Activated CD4-positive, alpha-beta T cell treated with anti-CD3 and anti-CD28 coated beads, Interleukin-2, amount 50 U/mL, for 24 hours (primary cell): ENCODE measurements at places on chromosomes 6 and 20.

- DNase-seq, result no peak
Observed at GRCh38 chr6:15430186-15430585, 184.3 kb downstream of the JARID2 start.

- no peak for DNase-seq
Observed at GRCh38 chr6:101676187-101676586, 282.7 kb downstream of the GRIK2 start.

GRCh38 chr20:12086359-12086758 lies 168.7 kb downstream of the BTBD3 start:
- no peak for DNase-seq

DNA sequence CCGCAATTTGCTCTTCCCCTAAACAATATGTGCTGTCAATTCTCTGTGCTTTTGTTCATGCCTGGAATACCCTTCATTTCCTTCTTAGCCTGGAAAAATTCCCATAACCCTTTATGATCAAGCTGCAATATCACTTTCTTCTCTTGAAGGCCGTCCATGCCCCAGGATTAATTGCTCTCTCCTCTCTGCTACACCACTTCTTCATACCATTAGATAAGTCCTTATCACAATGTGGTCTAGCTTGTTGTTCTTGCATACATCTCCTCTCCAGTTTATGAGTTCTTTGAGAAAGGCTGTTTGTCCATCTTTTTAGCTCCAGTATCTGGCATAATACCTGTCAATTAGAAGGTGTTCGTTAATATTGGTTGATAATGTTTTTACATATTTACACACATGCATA lies 111.2 kb upstream of the SAMD5 start:
- no peak for DNase-seq

GRCh38 chr6:107539409-107539808 lies 49.5 kb downstream of the SOBP start:
- DNase-seq, result no peak

GRCh38 chr6:131597446-131597845 lies 24.4 kb downstream of the ARG1 start:
- no peak for DNase-seq

DNA sequence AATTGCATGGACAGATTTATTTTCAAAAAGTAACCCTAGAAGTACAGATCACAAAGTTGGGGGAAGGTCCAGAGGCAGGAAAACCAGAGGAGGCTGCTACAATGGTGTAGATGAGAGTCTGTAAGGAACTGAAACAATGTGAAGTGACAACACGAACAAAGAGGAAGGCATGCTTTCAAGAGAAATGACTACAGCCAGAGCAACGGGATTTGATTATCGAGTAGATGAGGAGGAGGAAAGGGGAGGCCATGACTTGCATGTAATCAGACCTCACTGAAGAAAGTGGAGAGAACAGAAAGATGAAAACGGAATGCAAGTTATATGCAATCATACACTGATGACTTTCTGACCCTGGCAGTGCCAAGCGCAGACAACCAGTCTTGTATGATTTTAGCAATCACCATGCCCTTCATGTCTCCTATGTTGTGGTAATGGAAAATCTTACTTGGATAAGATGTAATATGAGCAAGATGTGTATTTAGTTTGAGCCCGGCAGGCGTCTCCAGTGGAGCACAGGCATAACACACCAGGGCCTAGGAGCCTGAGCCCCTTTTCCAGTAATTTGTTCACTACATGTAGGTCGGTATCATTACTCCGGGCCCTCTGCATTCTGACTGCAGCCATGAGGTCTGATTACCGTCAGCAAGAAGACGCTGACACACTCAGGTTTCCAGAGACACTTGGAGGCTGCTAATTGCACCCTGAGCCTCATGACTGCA lies 34.0 kb upstream of the FAM83C start:
- DNase-seq, result no peak

DNA sequence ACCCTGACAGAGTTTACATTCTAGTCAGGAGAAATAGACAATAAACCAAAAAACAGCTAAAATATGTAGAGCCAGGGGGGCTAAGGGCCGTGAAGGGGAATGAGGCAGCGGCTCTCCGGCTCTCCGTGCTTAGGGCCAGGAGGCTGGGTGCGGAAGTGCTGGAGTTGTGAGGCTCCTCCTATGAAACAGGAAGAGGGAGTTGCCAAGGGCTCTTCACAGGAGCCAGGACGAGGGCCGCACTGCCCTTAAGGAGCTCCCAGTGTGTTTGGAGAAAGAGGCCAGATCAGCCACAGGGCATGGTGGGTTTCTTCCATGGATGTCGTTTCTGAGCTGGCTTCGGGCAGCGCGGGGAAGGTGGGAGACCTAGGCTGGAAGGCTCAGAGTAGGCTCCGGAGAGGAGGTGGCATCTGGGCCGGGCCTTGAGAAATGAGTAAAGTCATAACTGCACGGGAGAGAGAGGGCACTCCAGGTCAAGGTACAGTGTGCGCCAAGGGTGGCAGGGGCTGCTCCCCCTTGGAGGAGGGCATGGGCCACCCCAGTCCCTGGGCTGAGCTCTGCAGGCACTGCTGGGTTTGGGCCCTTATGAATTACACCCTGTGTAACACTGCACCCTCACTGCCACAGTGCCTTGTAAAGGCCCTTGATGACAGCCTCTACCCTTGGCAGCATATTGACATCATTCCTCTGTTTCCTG lies 20.8 kb upstream of the MLN start:
- DNase-seq, result no peak

- no peak for DNase-seq
Observed at GRCh38 chr6:22067671-22068070, 229.2 kb downstream of the PRL start.

DNA sequence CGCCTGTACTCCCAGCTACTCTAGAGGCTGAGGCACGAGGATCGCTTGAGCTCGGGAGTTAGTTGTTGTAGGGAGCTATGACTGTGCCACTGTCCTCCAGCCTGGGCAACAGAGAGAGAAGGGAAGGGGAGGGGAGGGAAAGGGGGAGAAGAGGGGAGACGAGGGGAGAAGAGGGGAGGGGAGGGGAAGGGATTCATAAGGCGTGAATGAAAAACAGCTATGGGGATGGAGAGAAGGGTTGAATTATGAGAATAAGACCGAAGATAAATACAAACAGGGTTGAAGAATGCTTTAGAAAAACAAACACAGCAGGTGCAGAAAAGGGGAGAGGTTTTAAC lies 106.0 kb downstream of the TRIM27 start:
- DNase-seq, result no peak

DNA sequence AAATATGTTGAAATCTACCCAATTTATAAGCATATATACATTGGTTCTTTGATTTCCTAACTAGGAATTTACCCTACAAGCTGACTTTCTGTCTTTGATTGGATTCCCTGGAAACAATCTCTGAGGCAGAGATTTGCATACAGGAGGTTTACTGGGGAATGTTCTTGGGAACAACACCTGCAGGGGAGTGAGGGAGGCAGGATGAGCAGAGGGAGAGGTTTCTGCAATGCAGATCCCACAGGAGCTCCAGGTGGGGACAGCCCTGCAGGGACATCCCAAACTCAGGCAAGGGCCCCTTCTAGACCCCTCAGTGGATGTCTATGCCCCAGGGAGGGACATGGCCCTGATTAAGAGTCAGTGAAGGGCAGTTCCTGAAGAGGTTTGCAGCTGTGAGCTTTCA lies 95.2 kb upstream of the CCDC167 start:
- no peak for DNase-seq

- no peak for DNase-seq
Observed at GRCh38 chr20:48295445-48295903, 510.2 kb upstream of the SULF2 start.

GRCh38 chr20:40970218-40970617 lies 58.4 kb upstream of the TOP1 start:
- no peak for DNase-seq

DNA sequence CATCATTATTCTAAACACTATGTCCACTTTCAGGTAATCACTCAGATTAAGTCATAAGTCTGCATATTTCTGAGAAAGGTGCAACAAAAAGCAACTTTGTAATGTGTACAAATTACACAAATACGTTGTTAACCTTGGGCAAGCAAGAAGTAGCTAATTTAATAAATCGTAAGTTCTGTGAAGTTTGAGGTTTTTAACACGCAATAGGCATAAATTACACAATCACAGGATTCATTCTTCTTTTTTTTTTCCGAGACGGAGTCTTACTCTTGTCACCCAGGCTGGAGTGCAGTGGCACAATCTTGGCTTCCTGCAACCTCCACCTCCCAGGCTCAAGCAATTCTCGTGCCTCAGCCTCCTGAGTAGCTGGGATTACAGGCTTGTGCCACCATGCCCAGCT lies 57.2 kb upstream of the F13A1 start:
- no peak for DNase-seq

GRCh38 chr6:16322666-16323312 lies 84.4 kb downstream of the GMPR start:
- DNase-seq, result peak; percentile 40
